ENCODE measurements at places on chromosomes 1 and 21.
A peak's percentile ranks its signal among the peaks of the same experiment; 100 is the strongest.

GRCh38 chr1:78113156-78113916 is 67.6 kb downstream of the GIPC2 start:
- no peak for DNase-seq

GRCh38 chr1:205325334-205325884 is 3.9 kb upstream of the NUAK2 start:
- DNase-seq, result peak; percentile 90

DNA sequence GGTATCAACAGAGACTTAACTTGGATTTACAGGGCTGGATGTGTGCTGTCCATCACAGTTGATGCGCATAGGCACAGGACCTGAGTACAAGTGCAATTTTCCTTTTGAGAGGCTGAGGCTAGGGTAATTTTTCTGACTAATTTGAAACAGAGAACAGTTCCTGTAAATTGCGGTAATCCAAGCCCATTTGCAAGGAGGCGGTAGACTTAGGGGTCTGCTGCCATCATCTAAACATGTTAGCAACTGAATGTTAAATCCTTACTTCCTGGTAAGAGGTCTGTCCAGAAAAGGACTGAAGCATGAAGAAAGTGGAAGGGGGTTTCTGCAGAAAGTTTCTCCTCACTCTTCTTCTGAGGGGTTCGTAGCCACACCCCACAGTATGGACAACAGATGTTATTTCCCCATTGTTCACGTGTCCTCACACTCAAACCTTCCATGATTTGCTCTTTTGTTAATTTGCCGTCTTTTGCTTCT is 23.7 kb upstream of the C1orf198 start:
- DNase-seq, result no peak

GRCh38 chr21:45464309-45464708 is 59.3 kb downstream of the COL18A1 start:
- DNase-seq, result no peak

DNA sequence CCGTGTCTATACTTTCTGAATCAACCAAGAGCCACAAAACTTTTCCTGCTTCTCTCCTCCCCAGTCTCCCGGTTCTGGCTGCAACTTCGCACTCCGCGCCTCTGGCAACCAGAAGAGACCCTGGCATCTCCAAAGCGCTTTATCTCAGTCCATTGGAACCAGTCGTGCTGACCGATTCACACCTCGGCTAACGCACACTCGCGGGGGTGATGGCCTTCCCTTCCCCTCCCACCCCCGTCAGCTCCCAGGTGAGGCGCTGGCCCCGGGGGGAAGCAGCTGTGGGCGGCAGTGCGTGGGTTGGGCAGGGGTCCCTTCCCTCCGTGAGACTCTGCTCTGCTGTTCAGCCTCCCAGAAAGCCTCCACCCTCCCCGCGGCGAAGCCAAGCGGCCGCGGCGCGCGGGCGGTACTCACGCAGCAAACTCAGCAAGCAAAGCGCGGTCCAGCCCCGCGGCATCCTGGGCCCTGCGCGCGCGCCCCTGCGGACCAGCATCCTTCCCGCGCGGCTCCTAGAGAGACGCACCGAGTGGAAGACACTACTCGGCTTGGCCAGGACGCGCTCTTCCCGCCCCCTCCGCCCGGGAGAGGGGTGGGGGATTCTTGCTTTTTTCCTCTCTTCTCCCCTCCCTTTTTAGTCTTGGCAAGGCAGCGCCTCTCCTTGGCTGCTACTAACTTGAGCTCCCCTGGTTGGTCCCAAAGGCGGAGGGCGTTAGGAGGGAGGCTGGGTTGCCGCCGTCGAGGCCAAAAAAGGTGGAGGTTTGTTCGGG is at the start of gene CD34:
Gene CD34 (minus strand): TSS at position 535 of the 764 bp plus-strand sequence. CDS start 45 bp downstream, at position 490.
- DNase-seq, result peak; percentile 83

GRCh38 chr1:28983509-28984310 is 69.3 kb downstream of the EPB41 start:
- DNase-seq, result no peak

DNA sequence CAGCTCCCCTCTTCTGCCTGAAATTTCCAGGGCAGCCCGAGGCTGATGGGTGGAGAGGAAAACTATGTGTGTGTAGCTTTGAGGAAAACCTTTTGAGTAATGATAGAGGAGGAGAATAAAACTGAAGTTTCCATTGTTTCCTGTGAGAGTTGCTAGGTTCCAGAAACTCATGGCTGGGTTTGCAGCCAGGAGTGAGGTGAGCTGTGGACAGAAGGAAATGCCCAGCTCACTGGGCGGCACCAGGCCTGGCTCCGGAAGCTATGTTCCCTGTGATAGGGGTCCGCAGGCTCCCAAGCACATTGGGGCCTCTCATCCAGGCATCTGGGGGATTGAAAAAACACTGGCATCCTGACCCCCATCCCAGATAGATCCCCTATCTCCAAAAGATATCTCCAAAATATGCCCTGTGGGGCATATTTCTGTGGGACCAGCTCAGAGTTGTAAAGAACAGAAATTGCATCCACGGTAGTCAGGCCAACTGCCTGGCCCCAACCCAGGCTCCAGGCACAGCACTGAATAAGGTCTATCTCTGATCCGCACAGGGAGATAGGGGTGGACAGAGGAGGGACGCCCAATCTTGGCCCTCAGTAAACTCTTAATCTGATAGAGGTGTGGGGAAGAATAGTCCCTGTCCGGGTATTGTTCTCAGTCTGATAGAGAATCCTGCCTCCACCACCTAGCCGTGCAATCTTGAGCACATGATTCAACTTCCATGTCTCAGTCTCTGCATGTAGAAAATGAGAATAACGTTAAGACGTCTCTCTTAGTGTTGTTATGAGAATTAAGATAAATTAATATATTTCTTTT is 1.8 kb upstream of the HSPG2 start:
- no peak for DNase-seq

DNA sequence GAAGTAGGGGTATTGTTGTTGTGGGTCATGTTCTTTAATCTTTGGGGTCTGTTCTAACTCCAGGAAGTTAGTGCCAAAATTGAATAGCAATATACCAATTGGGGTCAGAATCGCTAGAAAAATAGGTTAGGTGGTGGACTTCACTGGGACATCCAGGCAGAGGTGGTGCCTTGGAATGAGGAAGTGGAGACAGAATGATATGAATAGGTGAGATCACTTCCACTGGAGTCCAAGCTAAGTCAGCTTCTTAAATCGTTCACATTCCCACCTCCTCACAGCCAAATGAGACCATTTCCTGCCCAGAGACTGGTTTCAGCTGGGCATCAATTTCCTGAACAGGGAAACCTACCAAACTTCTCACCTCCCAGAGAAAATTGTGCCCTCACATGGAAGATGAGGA is 137.8 kb upstream of the RAB4A start:
- DNase-seq, result no peak

GRCh38 chr1:232752365-232752764 is 52.9 kb upstream of the MAP10 start:
- no peak for DNase-seq

DNA sequence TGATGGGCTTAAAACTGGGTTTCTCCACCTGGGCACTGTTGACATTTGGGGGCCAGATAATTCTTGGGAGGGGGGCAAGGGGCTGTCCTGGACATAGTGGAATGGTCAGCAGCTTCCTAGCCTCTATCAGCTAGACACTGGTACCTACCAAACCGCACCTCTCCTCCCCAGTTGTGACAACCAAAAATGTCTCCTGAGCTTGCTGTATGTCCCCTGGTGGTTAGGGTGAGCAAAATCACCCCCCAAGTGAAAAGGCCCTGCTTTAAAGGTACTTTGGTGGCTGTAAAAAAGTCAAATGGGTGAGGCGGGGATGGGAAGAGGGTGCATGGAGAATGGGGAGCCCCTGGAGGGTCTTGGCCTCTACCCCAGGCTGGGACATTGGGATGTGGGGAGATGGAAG is 182.0 kb downstream of the IGSF21 start:
- DNase-seq, result no peak

- DNase-seq, result peak; percentile 60
Measured at GRCh38 chr21:45412909-45413611, 8.1 kb downstream of the COL18A1 start.

GRCh38 chr1:180675586-180675985 is 43.8 kb downstream of the XPR1 start:
- no peak for DNase-seq

Measured in eye (tissue), 1 donor.